ENCODE measurements at places on chromosomes 4 and X. TPM values are rescaled to one million over a fixed set of nuclear protein-coding genes. Genes with fewer than 3 reads are reported as not detected.

The PCSK1N gene
- 53.8 TPM for total RNA-seq

The RXFP1 gene
- total RNA-seq: 33.0 TPM

The KIAA1210 gene
- total RNA-seq: under 0.01 TPM

The RBPJ gene
- 77.0 TPM for total RNA-seq

The P2RY8 gene
- total RNA-seq: under 0.01 TPM

The CCDC110 gene
- 0.41 TPM for total RNA-seq

The CITED1 gene
- total RNA-seq: 7.3 TPM

The XAGE3 gene
- total RNA-seq: not detected

The GPRASP3 gene
- 62.0 TPM for total RNA-seq

The TMEM271 gene
- 15.9 TPM for total RNA-seq

The SRPK3 gene
- under 0.01 TPM for total RNA-seq

The SLC10A6 gene
- not detected for total RNA-seq

The APLN gene
- 2.4 TPM for total RNA-seq

The CT45A1 gene
- total RNA-seq: not detected

The DCAF4L1 gene
- under 0.01 TPM for total RNA-seq

The F8A2 gene
- total RNA-seq: not detected

The CT45A2 gene
- not detected for total RNA-seq

The SHROOM3 gene
- total RNA-seq: 9.8 TPM

The PROM1 gene
- 87.6 TPM for total RNA-seq

The MMGT1 gene
- 14.3 TPM for total RNA-seq

The CYLC1 gene
- under 0.01 TPM for total RNA-seq

The BTK gene
- 0.41 TPM for total RNA-seq

The GABRA4 gene
- 24.5 TPM for total RNA-seq

The EVC gene
- 2.4 TPM for total RNA-seq

The MGARP gene
- total RNA-seq: 0.82 TPM

The STBD1 gene
- 0.41 TPM for total RNA-seq

The MSANTD1 gene
- total RNA-seq: 6.5 TPM

The GUCY1A1 gene
- 207 TPM for total RNA-seq

The PNMA6A gene
- 23.2 TPM for total RNA-seq

The CCNB3 gene
- total RNA-seq: 0.41 TPM

The CENPI gene
- total RNA-seq: 7.7 TPM

The PLS3 gene
- 76.2 TPM for total RNA-seq

The ADH4 gene
- total RNA-seq: not detected

The NXF2 gene
- not detected for total RNA-seq

The RASGEF1B gene
- 48.1 TPM for total RNA-seq

The MAGEA11 gene
- total RNA-seq: not detected

The MAGEA9B gene
- not detected for total RNA-seq

The IL2RG gene
- not detected for total RNA-seq

The INTU gene
- total RNA-seq: 26.9 TPM

The ADGRG4 gene
- not detected for total RNA-seq

The CLGN gene
- total RNA-seq: 4.5 TPM

The PRDM5 gene
- total RNA-seq: 14.7 TPM

The CENPVL2 gene
- total RNA-seq: 3.3 TPM

The GPR173 gene
- 21.2 TPM for total RNA-seq

The REELD1 gene
- total RNA-seq: not detected

The TRAPPC2 gene
- 76.6 TPM for total RNA-seq

The DIPK2B gene
- total RNA-seq: 1.6 TPM

The BEND2 gene
- total RNA-seq: not detected

The CYTL1 gene
- total RNA-seq: 0.82 TPM

The ARX gene
- total RNA-seq: 6.1 TPM
